ENCODE measurements at places on chromosomes 5 and 9.

DNA sequence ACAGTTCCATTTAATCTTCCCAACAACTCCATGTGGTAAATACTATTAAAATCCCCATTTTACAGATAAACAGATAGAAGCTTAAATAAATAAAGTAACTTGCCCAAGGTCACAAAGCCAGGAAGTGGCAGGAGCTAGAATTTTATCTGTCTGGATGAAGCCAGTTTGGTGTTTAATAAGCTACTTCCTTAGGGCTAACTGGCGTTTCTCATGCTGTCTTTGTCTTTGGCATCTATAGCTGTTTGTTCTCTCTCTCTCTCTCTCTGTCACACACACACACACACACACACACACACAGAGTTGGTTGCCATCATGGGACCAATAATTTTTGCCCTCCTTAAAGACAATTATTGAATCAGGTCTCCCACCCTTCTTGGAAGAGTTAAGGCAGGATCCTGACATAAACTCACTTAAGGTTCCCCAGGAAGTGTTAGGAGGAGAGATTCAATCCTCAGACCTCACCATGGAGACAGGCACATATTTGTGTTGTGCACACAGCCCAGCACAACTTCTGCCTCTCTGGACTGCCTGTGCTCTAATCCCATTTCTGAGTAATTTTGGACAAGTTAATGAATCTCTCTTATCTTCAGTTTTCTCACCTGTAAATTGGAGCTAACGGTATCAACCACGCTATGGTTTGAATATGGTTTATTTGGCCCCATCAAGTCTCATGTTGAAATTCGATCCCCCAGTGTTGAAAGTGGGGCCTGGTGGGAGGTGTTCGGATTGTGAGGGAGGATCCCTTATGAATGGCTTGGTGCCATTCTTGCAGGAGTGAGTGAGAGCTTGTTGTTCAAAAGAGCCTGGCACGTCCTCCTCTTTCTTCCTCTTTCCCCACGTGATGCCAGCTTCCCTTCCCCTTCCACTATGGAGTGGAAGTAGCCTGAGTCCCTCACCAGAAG is 8.3 kb upstream of the ADRA1B start:
- no peak for DNase-seq

DNA sequence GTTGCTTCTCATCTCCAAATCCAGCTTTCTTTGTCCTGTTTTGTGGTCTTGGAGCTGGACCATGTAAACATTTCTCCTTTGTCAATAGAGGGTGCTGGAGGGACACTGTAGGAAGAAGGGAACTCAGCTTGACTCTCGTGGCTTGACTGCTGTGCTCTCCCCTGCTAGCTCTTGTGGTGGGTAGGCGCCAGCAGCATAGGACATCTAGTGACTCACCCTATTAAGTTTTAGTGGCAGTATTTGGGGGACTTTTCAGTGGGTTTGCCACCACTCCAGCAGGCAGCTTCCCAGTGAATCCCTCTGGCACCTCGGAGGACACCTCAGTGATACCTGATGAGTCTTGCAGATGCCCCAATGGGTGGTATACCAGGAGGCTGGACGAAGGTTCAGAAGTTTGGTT is 97.8 kb downstream of the TSSK1B start:
- no peak for DNase-seq

- no peak for DNase-seq
Measured at GRCh38 chr9:89480825-89481537, 16.9 kb downstream of the SEMA4D start.

GRCh38 chr5:139340051-139340450 is 1.6 kb upstream of the PAIP2 start:
- DNase-seq, result no peak

DNA sequence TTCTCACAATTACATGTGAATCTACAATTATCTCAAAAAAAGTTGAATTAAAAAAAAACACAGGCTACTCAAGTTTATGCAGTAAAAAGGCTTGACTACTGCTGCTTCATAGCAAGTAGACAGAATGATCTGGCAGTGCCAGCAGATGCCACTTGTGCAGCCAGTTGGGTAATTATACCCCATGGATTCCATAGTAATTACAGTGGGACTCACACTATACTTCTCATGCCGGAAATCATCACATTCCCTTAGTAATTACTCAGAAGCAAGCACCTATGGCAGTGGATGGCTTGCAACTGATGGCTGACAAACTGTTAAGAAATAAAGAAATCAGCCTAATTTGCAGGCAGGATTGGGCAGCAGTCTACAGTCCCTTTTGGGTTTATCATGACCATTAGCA is 463.2 kb upstream of the KLF4 start:
- no peak for DNase-seq
